ENCODE measurements at places on chromosomes 16 and 17.
A peak's percentile ranks its signal among the peaks of the same experiment; 100 is the strongest.

- DNase-seq: no peak
These were observed 552 bp downstream of the C17orf58 start for GRCh38 chr17:67995570-67996263.

GRCh38 chr16:2432286-2432685 is 3.0 kb downstream of the CCNF start:
- DNase-seq: no peak

DNA sequence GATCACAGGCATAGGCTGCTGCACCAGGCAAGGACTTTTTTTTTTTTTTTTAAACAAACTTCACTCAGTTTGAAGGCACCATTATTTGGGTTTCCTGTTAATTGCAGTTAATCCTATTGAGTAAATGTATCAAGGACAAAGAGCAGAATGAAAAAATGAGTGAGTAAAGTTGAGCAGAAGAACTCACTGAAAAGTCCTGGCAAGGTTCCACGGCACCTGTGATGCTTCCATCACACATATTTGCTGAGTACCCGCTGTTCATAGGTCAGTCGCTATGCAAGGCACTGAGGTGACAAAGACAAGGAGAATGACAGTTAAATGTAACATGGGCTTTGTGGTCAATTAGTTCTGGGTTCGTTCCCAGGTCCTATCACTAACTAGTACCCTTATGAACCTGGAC is 670.0 kb downstream of the MAF start:
- no peak for DNase-seq

DNA sequence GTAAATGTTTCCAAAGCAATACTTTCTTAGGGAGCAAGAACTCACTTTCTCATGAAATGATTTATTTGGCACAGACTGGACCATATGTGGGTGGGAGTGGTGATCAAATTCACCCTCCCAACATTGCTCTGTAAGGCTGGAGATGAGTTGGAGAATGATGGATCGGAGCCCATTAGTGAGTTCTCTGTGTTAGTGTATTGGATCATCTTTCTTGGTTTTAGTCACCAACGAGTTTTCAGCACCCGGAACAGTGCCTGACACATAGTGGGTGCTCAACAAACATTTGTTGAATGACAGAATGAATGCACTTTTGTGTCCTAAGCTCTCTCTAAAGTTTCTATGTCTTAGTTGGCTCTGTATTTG is 104.5 kb upstream of the FAM20A start:
- no peak for DNase-seq

DNA sequence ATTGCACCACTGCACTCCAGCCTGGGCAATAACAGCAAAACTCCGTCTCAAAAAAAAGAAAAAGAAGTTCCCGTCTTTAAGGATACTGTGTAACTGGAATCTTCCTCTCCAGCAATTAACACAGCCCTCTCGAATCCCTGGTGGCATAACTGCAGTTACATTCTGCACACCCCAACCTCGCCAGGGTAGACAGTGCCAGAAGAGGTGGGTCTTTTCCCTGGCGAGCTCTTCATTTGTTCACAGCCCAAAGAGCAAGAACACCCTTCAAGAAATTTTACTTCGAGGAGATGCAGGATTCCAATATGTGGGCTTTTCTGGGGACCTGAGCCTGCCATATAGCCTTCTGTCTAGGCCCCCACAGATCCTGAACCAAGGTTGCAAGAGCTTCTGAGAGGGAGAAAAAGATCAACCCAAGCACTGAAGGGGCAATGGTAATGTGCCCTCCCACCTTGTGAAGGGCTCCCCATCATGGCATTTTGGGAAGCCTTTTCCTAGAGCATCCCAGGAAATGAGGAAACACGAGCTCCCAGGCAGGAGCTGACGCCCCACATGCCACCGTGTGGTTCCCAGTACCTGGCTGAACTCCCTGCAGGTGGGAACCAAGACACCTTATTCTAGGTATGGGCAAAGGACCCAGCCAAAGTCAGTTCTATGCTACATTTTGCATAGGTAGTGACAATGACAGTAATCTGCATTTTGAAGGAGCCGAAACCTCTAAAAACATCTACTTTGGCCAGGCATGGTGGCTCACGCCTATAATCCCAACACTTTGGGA is 26.9 kb downstream of the TK2 start:
- DNase-seq: no peak

- DNase-seq: no peak
These were observed 320.1 kb downstream of the C16orf95 start for GRCh38 chr16:86997058-86997457.

- peak; percentile 28 for DNase-seq
These were observed 70.1 kb downstream of the COPRS start for GRCh38 chr17:31788956-31789355.
